ENCODE measurements at places on chromosomes 5 and 9.

DNA sequence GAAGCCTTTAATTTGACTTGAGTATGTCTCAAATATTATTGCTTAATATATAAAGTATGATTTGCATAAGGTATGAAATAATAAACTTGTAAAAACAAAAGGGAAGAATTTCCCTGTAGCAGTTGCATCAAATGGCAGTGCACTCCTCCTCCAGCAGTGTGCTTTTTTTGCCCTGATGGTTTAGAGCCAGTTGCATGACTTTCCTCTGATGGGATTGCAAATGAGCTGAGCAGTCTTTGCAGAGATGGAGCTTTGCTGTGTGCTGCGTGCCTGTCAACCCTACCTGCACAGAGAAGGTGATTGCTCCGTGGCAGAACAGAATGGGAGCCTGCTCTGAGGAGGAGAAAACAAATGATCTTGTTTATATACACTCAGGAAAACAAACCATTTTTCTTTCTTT, 22.7 kb upstream of the CATSPER3 start:
- no peak for DNase-seq
- no peaks in the 10 kb centered on the region for H3K4me1 ChIP-seq
- no peak overlapping the region for H3K27ac ChIP-seq
- no peak overlapping the region for H3K4me3 ChIP-seq

- H3K27me3 ChIP-seq, result no peaks in the 10 kb centered on the region
- H3K4me3 ChIP-seq, result no peak overlapping the region
- H3K4me1 ChIP-seq, result no peaks in the 10 kb centered on the region
- no peaks in the 10 kb centered on the region for H3K36me3 ChIP-seq
- H3K27ac ChIP-seq, result no peak overlapping the region
Measured at GRCh38 chr5:73093943-73094342, 26.4 kb upstream of the TMEM171 start.

GRCh38 chr9:121675381-121675780, 23.9 kb downstream of the DAB2IP start:
- DNase-seq, result no peak
- H3K27me3 ChIP-seq, result no peaks in the 10 kb centered on the region
- no peak overlapping the region for H3K4me3 ChIP-seq

DNA sequence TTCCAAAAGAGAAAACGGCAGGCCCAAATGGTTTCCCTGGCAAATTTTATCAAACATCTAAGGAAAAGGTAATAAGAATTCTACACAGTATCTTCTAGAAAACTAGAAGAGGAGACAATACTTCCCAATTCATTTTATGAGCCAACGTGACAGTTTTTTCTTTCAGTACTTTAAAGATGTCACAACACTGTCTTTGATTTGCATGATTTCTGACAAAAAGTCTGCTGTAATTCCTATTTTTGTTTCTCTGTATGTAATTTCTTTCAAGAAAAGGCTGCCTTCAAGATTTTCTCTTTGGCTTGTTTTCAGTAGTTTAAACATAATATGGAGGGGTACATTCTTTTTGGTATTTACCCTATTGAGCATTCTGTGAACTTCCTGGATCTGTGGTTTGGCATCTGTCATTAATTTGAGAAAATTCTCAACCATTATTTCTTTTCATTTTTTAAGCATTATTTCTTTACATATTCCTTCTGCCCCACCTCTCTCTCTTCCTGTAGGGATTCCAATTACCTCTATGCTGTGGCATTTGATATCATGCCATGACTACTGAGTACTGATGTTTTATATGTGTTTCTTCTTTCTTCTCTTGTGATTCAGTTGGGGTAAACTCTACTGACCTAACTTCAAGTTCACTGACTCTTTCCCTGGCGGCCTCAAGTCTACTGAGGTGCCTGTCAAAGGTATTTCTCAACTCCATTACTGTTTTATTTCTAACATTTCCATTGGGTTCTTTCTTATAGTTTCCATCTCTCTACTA, 32.2 kb downstream of the ANKS6 start:
- no peak overlapping the region for H3K27ac ChIP-seq
- peaks cover 3% of the 10 kb centered on the region for H3K36me3 ChIP-seq
- no peak for DNase-seq
- no peaks in the 10 kb centered on the region for H3K27me3 ChIP-seq
- H3K4me1 ChIP-seq, result no peaks in the 10 kb centered on the region

DNA sequence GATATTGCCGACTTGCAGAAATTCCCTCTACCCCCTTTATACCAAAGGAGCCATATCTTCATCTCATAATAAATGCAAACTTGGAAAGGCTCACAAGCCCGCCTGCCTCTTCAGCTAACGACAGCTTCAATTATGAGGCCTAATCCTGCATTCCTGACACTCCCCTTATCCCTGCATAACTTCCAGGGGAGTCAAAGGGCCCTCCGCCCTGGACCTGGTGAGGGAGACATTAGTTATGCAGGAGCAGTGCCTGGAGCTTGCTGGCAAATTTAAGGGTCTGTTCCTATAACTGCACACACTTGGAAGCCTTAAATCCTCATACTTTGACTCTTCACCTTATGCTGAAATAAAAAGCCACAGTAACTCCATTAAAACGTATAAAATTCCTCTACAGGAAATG, 617.9 kb downstream of the BNC2 start:
- no peak for DNase-seq
- no peaks in the 10 kb centered on the region for H3K27me3 ChIP-seq
- no peaks in the 10 kb centered on the region for H3K36me3 ChIP-seq
- H3K27ac ChIP-seq, result no peak overlapping the region
- H3K4me1 ChIP-seq, result no peaks in the 10 kb centered on the region
- no peak overlapping the region for H3K4me3 ChIP-seq

- no peak for DNase-seq
- H3K4me3 ChIP-seq, result no peak overlapping the region
- no peaks in the 10 kb centered on the region for H3K4me1 ChIP-seq
Measured at GRCh38 chr5:2660315-2660714, 91.2 kb downstream of the IRX2 start.

All from effector memory CD4-positive, alpha-beta T cell (primary cell).